Left lung (tissue), 14 donors: ENCODE measurements at places on chromosomes 1 and 21. TPM values are rescaled to one million over a fixed set of nuclear protein-coding genes. Genes with fewer than 3 reads are reported as not detected.

The RIMS3 gene
- 4.4 TPM for total RNA-seq

The CNIH3 gene
- total RNA-seq, result 2.5 TPM

The NTNG1 gene
- total RNA-seq, result 5.7 TPM

The CD52 gene
- 170 TPM for total RNA-seq

DNA sequence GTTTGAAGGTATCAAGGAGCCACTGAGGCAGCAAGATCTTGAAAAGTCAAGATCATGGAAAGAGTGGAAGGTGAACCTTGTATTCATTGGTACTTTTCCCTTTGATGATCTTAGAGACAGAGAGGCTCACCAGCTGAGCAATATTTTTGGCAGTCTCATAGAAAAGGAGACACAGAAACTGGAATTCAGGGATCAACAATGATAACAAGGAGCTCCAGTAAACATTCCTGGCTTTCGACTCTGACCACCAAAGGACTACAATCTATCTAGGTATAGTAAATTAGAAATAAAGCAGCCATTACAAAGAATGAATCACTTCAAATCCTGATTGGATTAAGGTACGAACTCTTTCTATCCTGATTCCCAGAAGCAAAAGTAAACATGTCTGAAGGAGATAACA is 615.4 kb downstream of the KIF26B start:
- no peak for DNase-seq

DNA sequence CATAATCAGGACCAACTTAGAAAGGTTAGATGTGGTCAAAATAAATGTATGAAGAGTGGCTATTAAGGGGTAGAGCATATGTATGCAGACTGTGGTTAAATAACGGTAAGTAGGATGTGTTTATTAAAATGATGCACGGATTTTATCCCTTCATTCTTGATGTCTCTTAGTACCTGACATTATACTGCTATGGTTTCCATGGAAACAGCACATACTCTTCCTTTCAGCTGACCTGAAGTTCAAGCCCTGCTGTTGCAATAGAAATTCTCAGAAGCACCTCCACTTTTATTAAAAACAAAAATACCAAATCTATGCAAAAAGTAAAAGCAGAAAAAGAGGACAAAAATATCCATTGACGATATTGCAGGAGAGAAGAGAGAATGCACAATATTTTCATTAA is 381.4 kb downstream of the RWDD3 start:
- DNase-seq, result no peak

DNA sequence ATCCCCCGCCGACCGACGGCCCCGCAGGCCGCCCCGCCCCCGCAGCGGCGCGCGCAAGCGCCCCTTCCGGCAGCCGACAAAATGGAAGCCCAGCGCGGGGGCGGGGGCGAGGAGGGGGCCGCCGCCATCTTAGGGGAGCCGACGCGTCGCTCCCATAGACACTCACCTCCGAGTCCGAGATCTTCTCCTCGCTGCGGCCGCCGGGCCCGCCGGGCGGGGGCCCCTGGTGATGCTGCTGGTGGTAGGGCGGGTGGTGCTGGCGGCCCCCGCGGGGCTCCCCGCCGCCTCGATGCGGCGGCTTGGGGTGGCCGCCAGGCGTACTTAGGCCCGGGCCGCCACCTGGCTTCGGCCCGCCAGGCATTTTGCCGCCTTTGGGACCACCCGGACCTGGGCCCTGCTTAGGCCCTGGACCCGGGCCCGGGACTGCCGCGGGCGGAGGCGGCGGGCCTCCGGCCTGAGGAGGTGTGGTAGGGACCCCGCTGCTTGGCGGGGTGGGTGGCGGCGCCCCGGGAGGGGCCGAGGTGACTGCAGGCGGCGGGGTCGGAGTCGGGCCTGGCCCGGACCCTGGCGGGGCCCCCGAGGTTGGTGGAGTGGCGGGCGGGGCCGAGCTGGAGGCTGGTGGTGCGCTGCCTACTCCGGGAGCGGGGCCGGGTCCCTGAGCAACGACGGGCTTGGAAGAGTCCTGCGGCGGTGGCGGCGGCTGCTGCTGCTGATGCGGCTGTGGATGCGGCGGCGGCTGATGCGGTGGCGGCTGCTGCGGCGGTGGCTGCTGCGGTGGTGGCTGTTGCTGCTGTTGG is 691 bp downstream of the SFPQ start:
- DNase-seq, result peak; percentile 91

DNA sequence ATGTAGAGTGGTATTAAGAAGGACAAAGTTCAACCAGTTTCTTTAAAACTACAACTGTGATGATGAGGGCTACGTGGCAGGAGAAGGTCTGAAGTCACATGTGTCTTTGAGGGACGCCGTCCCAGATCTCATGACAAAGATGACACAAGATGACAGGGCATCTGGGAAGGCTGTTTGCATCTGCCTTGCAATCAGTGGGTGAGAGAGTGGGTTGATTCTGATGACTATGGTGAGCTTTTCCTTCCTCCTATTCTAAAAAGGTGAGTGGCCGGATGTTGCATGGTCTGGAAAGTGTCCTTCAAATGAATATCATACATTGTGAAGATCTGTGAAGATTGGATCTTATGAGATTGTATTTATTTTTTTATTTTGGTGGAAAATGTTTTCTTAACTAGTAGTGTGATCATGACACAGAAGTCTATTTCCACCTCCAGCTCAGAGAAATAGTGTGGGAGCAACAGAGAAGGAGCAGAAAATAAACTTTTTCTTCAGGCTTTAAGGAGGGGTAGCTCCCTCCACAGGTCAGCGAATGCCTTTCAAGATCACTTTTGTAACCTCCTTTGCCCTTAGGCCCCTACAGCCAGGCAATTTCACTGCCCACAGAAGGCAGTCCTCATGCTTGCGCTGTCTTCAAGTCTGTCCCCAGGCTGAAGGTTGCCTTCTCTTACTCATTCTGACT is 76.0 kb upstream of the ATF3 start:
- DNase-seq, result no peak

DNA sequence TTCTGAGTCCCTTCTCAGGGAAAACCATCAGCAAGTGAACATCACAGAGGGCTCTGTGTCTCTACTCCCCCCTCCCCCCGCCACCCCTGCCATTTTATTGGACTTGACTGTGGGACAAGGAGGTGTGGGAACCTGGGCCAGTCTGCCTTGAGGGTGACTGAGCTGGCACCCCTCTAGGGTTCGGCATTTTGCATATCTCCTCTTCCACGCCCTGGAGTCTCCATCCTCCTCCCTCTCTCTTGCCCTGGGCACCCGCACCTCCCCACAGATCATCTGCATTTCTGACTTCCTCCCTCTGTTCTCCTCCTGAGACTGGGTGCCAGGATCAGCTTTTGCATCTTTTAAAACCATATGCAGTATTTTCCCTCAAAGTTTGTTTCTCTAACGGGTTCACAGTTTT is 107.1 kb upstream of the ERRFI1 start:
- DNase-seq, result no peak

DNA sequence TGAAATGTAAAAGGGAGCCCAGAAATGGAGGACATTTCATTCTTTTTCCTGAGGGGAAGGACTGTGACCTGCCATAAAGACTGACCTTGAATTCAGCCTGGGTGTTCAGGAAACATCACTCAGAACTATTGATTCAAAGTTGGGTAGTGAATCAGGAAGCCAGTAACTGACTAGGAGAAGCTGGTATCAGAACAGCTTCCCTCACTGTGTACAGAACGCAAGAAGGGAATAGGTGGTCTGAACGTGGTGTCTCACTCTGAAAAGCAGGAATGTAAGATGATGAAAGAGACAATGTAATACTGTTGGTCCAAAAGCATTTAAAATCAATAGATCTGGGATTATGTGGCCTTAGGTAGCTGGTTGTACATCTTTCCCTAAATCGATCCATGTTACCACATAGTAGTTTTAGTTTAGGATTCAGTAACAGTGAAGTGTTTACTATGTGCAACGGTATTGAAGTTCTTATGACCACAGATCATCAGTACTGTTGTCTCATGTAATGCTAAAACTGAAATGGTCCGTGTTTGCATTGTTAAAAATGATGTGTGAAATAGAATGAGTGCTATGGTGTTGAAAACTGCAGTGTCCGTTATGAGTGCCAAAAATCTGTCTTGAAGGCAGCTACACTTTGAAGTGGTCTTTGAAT is 2.9 kb downstream of the RGS2 start:
- no peak for DNase-seq

DNA sequence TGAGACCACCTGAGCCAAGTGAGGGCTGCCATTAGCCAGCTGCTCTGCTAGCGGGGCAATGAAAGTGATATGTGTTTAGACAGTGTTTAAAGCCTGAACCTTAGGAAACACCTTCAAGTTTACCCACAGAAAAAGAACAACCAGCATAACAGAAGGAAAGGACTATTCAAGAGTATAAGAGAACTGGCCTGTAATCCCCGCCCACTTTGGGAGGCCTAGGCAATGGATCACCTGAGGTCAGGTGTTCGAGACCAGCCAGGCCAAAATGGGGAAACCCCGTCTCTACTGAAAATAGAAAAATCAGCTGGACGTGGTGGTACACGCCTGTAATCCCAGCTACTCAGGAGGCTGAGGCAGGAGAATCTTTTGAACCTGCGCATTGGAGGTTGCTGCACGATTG is 149.4 kb downstream of the PCP4 start:
- DNase-seq, result no peak

DNA sequence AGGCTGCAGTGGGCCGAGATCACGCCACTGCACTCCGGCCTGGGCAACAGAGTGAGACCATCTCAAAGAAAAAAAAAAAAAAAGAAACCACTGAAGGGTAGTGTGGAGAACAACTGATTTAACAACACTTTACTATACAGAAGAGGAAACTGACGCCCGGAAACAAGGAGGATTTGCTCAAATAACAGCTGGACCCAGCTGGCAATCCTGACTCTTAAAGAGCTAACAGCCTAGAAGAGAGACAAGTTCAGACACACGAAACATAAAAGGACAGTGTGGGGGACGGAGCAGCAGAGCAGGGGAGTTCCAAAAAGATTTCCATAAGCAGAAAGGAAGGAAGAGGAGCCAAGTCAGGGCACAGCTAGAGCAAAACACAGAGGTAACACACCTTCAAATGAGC is 4.4 kb downstream of the ECHDC2 start:
- DNase-seq, result no peak

DNA sequence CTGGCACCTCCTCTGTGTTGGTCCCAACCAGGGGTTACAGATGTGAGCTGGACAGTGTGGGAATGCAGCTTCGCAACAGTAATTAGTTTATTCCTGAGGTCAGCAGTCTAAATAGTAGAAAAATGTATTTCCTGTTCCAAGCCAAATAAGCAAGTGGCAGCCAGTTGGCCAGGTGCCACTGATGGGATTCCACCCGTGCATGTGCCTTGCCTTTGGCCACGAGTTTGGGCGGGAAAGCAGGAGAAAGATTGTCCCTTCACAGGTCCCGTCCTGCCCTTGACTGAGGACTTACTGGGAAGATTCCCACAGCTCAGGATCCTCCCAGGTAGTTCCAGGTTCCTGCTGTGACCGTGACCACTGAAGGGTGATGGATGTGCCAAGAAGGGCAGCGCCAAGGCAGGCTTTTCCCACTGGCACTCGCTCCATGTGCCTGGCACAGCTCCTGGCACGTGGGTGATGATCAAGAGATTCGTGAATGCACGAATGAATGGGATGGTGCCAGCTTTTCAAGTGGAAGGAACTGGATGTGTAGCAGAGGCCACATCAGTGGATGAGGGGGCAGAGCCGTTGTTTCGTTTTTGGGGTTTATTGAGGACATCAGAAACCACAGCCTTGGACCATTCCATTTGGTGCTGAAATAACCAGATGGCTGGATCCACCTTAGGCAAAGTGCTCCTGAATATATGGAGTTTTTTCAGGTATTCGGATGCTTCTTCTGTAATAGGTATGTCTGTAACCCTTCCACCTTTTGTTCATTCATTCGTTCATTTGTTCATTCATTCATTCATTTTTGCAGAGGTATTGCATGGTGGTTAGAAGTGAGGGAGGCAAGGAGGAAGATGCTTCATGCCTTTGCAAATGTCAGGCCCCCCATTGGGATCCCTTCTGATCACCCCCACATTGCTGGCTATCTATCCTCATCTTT is 62.4 kb upstream of the WNT4 start:
- DNase-seq, result no peak

DNA sequence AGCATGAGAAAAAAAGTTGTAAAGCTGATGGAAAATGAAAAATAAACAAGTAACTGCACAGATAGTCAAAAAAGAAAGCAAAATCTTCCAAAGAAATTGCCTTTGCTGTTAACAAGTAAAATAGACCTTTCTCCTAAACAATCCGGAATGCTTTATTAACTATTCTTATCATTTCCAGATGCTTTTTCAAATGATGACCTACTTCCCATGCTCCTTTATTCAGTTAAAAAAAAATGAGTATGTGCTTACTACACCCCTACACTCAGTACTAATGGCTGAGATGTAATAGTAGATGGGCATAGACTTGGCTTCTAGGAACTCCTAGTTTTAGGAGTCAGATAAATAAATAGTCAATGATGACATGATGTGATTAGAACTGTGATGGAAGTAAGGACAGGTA is 108.5 kb downstream of the NIBAN1 start:
- DNase-seq, result no peak

GRCh38 chr1:241640867-241641622 is 876 bp upstream of the CHML start:
- DNase-seq, result no peak

DNA sequence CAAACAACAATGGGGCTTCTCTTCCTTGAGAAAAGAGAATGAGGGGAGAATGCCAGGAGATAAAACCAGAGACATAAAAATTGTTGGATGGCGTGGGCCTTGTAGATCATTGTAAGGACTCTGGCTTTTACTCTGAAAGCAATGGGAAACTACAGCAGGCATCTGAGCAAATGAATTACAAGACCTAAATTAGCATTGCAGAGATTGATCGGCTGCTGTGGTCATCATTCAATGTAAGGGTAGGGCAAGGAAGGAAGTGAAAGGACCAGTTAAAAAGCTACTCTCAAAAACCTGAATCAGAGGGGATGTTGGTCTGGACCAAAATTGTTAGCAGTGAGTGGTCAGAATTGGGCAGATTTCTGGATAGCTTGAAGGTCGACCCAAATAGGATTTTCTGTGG is 21.4 kb downstream of the FMO3 start:
- no peak for DNase-seq

DNA sequence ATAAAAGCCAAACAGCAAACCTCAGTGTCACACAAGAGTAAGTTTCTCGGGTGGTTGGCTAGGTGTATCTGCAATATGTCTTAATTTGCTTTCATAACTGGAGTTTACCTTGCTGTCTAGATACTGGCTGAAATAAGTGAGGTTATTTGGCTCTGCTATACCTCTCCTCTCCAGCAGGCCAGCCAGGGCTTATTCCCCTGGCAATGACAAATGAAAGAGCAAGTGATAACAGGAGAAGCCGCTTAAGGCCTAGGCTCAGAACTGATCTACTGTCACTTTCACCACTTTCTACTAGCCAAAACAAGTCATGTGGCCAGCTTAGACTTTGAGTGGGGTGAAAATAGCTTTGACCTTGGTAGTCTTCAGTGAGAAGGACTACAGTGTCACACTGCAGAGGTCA is 4.8 kb upstream of the RPE65 start:
- DNase-seq, result no peak
